NB4 (cell line): ENCODE measurements at places on chromosomes 7 and 10.

DNA sequence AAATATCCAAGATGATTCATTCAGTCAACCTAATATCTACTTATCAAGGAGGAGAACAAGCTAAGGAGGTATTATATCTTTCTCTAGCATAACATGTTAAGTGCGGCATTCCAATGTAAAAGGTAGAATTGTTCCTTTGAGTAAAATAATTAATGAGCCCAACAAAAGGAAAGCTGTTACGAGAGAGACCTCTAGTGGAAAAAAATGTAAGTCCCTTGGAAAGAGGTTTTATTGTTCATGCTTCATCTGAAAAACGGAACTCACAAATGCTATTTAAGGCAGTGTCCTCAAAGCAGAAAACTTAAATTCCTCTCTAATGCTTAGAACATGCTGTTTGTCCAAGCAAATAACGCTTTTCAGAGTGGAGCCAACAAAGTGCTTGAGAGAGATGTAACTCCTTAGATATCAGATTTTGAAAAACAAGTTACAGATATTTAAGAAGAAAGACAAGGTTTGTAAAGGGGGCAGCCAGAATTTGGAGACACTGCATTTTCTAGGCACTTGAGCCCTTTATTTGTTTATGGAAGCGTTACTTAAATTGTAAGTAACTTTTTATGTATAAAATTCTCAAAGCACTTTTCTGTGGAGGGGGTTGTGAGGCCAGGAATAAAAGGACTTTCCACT, 119.9 kb downstream of the TFEC start:
- DNase-seq = peak; percentile 67

- peak; percentile 38 for DNase-seq
These were observed 234.4 kb upstream of the IMMP2L start for GRCh38 chr7:111796671-111797070.

- DNase-seq = peak; percentile 93
These were observed 6.5 kb downstream of the HIPK2 start for GRCh38 chr7:139771001-139771956.

GRCh38 chr7:2715341-2716231, 27.6 kb downstream of the AMZ1 start:
- peak; percentile 77 for DNase-seq

DNA sequence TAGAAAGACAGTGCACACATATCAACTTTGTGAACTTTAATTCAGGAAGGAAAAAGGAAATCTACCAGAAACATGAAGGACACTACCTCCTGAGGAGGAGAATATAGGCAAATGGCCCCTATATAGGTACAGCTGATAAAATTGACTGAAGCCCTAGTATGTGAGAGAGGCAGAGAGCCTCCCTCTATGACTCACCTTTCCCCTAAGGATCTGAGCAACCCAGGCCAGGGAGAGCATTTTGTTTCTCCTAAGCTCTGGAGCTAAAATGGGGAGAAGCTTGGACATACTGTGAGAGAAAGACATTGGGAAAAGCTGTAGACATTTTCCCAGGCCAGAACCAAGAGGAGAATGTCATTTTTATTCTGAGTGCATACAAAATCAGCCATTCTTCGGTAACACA, 303.5 kb downstream of the AHR start:
- DNase-seq = no peak

- no peak for DNase-seq
These were observed 12.3 kb downstream of the THNSL1 start for GRCh38 chr10:25028711-25029110.

GRCh38 chr7:92988051-92988450, 129.7 kb downstream of the SAMD9 start:
- DNase-seq = peak; percentile 19

- no peak for DNase-seq
These were observed 1133.4 kb downstream of the XPNPEP1 start for GRCh38 chr10:108789919-108790318.

DNA sequence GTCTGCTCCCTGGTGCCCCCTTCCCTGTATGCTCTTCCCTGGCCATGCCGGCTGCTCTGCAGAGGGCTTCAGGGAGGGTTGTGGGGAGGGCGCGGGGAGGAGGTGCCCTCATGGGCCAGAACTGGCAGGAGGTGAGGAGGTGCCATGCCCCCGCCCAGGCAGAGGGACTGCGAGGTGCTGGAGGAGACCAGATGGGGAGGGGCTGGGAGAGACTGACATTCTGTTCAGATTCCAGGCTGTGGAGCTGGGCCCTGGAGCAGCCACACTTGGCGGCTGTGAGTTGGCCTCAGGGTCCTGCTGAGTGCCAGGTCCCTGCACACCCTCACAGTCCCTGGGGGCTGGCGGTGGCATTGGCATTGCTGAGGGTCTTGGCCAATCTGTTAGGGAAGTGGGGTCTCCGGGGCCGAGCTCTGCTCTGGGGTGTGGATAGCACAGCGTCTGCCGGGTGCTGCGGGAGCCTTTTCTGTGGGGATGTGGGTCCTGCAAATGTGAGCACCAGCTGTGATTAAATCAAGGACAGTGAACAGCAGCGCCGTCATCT, 25.4 kb downstream of the INPP5A start:
- peak; percentile 30 for DNase-seq

GRCh38 chr10:103712898-103713498, 142.4 kb downstream of the SH3PXD2A start:
- DNase-seq = peak; percentile 84

DNA sequence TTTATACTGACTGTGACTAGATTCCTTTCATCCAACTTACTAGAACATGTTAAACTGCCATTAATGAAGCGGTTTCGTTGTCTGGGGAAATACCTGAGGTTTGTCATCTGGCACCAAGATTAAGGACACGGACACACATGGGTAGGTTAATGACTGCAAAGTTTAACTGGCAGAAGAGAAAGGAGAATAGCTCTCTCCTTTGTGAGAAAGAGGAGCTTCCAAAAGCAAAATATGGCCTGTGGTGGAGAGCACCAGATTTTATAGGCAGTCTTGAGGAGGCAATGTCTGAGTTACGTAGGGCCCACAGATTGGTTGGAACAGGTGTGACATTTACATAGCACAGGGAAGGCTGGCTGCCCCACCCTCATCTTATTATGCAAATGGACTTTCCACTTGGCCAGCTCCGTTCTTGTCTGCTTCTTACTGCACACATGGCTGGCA, 1193.0 kb upstream of the CELF2 start:
- peak; percentile 1 for DNase-seq

DNA sequence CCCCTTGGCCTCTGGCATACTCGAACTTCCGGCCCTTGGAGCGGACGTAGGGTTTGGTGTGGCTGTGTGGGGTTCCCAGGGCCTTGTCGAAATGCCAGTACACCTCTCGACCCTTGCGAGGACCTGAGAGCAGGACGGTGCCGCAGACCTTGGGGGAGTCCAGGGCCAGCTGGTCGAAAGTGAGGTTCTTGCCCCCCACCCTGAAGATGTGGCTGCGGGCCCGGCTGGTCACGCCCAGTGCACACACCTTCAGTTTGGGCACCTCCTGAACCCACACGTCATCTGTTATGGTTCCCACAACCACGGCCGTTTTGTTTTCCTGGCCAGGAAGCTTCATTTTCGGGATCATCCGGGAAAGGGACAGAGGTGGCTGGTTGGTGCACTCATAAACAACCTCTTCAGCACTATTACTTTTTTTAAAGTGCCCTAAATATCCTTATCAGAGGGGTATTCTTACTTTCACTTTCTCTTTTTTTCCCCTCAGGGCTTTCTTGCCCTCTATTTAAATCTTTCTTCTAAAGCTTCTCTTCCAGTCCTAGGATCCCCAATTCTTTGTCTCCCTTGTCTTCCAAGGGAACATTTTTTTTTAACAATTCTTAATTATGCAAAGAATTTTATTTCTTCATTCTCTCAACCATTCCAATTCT, 44.9 kb upstream of the FAM3C start:
- DNase-seq = no peak

GRCh38 chr7:131471250-131472004, 85.0 kb downstream of the PODXL start:
- DNase-seq = no peak

- DNase-seq = no peak
These were observed 352.9 kb downstream of the RNLS start for GRCh38 chr10:88230251-88230650.

GRCh38 chr7:29957521-29958310, 31.9 kb downstream of the SCRN1 start:
- no peak for DNase-seq

DNA sequence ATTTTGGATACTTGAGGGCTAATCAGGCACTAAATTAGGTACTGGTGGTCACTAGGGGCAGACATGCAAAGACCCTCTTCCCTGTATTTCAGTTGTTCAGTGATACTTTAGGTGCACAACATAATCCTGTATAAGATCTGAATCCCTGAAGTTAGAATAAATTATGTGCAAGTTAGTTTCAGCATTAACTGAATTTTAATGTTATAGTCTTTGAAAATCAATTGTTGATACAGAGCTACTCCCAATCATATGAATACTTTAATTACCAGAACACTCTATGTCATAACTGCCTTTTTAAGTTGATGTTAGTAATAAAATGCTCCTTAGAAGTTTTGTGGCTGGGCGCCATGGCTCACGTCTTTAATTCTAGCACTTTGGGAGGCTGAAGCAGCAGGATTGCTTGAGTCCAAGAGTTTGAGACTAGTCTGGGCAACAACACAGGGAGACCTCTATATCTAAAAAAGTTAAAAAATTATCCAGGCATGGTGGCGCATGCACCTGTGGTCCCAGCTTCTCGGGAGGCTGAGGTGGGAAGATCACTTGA, 87.1 kb upstream of the SKAP2 start:
- no peak for DNase-seq

- no peak for DNase-seq
These were observed 396.2 kb downstream of the TYW1 start for GRCh38 chr7:67392596-67393438.

GRCh38 chr7:129417073-129417472, 17.2 kb upstream of the STRIP2 start:
- no peak for DNase-seq

- DNase-seq = no peak
These were observed 3.2 kb downstream of the ZNF853 start for GRCh38 chr7:6618621-6619020.

- no peak for DNase-seq
These were observed 36.5 kb downstream of the COG5 start for GRCh38 chr7:107527196-107527595.

DNA sequence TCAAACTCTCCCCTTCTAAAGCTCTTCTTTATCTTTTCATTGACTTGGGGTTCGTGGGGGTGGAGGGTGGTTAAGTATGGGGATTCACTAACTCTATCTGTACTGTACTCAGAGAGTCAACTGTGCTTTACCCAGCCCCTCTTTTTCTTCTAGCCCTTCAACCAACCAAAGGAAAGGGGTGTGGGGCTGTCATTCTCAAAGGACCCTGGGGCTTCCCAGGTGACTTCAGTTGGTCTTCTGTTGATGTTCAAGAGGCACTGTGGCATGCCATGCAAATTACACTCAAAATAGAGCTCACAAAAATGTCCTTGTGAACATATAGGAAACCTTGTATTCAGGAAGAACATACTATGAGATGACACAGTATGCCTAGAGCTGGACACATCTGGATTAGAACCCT, 16.9 kb upstream of the RHOBTB1 start:
- DNase-seq = no peak

DNA sequence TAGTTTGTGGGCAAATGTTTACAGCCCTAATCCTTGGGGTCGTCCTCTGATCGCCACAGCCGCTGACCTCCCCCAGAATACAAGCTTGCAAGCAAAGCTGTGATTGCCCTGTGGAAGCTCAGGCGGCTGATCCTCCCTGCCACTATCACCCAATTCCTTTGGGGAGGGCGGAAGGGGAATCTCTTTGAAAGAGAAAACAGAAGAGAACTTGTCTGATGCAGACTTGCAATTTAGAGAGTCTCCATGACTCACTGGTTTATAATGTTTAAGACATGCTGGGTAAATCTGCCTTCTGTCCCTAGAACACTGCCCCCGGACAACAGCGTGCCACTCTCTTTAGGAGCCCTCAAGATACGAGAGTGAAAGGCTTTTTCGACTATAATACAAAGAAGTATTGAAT, 75.5 kb downstream of the NRP1 start:
- DNase-seq = no peak

GRCh38 chr7:88109612-88110011, 110.2 kb downstream of the SRI start:
- no peak for DNase-seq

DNA sequence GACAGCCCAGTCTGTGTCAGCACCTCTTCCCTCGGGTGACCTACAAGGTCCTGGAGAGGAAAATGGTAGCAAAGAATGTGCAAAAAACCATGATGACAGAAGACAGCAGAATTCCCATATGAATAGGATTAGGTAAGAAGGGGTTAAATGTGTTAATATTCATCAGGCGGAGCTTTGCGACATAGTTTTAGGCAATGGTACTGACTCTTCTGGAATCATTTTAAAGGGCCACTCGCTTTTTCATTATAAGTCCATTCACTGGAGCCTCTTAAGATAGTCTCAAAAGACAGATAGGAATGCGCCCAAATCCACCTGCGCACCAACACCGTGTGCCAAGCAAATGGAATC, 38.2 kb downstream of the DLG5 start:
- no peak for DNase-seq

DNA sequence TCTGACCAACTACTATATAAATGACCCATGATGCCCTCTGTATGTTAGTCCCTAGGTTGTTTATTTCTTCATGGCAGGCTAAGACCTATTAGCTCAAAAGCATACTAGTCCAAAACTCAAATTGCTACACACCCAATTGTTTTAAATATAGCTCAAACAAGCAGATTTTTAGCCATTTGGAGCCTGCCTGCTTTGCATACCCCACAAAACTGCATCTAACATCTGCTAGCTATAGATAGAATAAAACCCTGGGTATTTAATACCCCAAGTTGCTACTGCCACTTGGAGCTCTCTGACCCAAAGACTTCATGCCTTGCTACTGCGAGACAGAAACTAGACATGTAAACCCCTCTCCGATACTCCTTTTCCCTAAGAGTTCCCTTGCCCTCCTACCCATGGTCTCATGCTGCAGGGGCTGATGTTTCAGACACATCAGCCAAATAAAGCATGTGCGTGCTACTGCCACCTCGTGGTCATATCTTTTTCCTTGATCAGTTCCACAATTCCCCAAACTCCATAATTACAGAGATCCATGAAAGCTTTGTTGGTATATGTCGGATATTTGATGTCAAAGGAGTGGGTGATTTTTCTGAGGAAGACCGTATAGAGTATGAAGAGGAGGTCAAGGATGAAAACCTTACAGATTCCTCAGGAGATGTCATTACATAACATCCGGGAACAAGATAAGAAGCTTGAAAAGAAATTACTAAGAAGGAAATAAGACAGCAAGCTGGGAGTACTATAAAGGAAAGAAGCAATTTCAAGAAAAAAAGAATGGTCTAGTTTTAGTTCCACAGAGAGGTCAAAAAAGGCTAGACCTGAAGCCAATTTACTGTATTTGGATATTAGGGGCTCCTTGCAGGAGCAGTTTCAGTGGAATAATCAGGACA, 386.6 kb downstream of the SH2D4B start:
- DNase-seq = peak; percentile 52

- peak; percentile 76 for DNase-seq
These were observed 184.1 kb downstream of the ELFN1 start for GRCh38 chr7:1853986-1854865.
